Tongue (tissue), 3 donors: ENCODE measurements at places on chromosomes 6 and 20.

DNA sequence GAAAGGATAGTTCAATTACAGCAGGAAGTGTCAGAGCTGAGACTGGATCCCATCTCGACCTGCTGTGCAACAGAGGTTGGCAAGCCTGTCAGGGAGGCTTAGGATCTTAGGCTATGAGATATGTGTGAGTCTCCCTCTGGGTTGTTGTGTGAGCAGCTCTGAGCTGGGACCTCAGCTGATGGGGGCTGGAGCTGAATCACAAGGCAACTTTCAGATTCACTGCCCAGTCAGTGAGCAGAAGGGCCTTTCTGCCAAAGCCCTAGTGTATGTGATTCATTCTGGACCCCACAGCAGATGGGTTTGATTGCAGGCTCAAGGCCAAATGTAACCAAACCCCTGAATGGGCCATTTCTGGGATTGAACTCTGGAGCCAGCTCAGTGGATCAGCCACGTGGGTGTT is 4.5 kb downstream of the PI3 start:
- DNase-seq = no peak

DNA sequence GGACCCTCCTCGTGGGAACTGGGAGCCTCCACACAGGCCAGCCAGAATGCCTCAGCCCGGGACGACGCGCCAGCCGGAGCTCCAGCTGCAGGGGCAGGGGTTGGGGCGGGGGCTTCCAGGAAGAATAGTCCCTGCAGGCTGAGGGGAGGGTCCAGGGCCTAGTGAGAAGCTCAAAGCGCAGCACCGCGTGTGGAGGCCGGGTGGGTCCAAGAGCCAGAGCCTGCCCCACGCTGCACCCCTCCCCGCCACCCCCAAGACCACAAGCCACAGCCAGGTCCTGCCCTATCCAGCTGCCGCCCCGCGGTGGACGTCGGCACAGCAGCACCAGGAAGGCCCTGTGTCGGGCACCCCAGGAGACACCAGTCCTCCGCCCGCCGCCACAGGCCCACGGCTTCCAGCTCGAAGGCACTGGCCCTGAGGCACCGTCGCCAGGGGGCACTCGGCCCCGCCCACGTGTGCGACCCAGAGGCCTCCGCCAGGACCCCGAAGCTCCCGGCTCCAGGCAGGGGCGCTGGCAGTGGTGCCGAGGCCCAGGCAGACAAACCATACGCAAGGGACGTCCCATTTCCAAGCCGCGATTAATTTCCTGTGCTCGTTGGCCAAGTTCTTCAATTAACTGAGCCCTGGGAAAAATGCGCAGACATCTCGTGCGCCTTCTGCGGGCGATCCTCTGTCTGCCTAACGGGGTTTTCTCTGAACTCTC is 19.5 kb downstream of the KCNQ2 start:
- peak; percentile 29 for DNase-seq

GRCh38 chr6:72820906-72821305 is 199.0 kb downstream of the KCNQ5 start:
- DNase-seq = no peak

GRCh38 chr20:15831201-15831600 is 742.0 kb downstream of the KIF16B start:
- DNase-seq = no peak

GRCh38 chr6:136980070-136980469 is 58.0 kb downstream of the SLC35D3 start:
- no peak for DNase-seq

DNA sequence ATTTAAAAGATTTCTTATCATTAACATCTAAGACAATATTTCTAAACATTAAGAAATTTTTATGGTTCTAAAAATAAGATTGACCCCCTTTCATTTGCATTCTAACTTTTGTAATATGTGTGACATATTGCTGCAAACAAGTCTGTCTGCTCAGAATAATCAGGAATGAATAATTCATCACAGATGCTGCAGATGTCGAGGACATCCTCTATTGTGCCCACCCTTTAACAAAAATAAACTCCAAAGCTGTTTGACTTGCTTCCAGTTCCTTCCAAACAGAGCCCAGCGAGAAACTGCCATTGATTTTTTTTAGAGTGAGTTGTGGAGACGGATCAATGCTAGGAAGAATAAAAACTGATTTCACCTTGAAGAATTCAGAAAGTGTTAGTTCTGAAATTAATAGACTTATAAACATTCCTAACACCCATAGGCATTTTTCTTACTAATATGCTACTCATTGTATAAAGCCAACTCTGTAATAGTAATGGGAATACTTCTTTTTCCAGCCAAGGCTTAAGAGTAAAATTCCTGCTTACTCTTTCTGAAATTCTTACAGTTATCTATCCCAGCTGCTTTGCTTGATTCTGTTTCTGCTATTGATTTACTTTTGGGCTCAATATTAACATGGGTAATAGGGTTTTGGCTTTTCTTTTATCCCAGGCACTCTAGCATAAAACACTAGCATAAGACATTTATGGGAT is 244.8 kb upstream of the FAM83B start:
- DNase-seq = peak; percentile 15

DNA sequence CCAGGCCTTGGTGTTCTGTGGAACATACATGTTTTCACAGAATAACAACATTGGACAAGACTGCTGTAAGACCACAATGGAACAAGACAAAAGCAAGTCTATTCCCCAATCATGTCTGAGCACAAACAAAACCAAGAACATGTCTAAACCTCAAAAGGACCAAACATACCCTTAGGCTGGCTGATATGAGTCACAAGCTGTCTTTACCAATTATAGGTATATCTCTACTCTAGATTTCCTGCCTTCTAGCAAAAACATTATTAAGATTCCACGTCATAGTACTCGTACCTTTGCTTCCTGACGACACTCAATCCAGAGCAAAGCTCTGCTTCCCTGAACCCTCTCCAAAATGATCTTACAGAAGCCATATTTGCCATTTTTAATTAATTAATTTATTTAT is 15.4 kb upstream of the L3MBTL1 start:
- no peak for DNase-seq

- peak; percentile 35 for DNase-seq
Measured at GRCh38 chr6:139591075-139591865, 216.8 kb upstream of the CITED2 start.

- no peak for DNase-seq
Measured at GRCh38 chr6:111423055-111423633, 59.9 kb downstream of the REV3L start.

DNA sequence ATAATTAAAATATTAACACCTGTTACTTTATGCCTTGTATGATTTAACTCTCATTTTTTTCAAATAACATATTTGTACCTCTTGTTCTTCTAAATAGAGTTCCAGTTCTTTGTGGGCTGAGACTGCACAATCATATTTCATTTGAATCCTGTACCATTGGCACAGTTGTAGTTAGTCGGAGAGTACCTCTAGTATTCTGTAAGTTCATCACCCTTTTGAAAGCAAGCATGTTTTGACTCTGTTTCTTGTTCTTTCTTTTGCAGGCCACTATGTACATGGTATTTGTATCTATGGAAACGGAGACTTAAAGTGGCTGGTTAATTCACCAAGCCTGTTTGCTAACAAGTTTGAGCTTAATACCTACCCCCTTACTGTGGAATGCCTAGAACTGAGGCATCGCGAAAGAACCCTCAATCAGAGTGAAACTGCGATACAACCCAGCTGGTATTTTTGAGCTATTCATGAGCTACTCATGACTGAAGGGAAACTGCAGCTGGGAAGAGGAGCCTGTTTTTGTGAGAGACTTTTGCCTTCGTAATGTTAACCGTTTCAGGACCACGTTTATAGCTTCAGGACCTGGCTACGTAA is 68.2 kb downstream of the C6orf52 start:
- peak; percentile 55 for DNase-seq

DNA sequence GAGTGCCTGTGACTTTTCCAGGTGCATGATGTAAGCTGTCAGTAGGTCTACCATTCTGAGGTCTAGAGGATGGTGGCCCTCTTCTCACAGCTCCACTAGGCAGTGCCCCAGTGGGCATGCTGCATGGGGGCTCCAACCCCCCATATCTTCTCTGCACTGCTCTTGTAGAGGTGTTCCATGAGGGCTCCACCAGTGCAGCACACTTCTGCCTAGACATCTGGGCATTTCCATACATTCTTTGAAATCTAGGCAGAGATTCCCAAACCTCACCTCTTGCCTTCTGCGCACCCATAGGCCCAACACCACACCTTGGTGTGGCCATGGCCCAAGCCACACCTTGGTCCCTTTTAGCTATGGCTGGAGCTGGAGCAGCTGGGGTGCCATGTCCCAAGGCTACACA is 66.3 kb downstream of the VTA1 start:
- no peak for DNase-seq

DNA sequence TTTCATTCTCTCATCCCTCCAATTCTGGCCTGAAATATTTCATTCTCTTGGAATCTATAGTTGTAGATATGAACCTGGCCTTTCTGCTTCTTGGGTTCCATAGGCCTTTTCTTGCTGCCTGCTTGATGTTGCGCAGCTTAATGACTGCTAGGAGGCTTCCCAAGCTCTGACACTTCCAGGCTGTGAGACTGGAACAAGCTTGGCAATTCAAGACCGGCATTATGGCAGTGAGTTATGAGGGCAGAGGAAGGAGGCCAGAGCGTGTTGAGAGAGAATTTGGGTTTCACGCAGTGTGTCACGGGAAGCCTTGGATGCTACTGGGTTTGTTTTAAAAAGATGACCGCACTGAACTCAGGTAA is 948 bp upstream of the DNAJC5 start:
- DNase-seq = no peak

GRCh38 chr6:82877213-82878195 is 188.1 kb downstream of the UBE3D start:
- no peak for DNase-seq

DNA sequence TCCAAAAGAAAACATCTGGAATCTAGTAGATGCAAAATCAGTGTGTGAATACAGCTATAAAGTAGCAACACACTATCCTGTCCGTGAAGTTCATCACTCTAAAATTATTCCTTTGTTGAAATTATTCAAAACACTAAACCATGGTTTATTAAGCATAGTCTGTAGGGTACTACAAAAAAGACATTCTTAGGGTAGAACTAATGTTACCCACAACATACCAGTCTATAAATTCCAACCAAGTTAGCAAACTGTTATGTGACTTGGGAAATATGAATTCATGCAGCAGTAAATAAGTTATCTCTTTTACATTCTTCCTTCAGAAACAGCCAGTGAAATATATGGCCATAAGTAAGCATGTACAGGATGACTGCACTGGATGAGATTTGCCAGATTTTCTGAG is 580.3 kb upstream of the ADGRB3 start:
- DNase-seq = peak; percentile 14

GRCh38 chr6:32883789-32884188 is 29.8 kb downstream of the PSMB9 start:
- DNase-seq = no peak

DNA sequence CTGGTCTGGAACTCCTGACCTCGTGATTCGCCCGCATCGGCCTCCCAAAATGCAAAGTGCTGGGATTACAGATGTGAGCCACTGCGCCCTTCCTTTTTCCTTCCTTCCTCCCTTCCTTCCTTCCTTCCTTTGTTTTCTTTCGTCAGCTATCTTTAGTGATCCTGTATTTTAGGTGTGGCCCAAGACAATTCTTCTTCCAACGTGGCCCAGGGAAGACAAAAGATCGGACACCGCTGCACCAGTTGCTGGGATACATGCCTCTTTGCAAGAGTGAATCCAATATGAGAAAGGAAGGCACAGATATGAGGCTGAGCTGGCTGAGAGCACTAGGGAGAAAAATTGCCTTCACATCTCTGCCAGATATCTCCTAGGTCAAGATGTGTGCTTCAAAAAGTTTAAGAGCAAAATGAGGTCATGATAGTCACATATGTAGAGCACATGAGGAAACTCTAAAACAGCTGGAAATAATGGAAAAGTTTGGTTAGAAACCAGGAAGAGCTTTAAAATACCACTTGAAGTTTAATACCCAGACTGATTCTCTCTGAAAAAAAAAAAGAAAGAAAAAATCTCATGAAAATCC is 41.8 kb downstream of the OR2B2 start:
- no peak for DNase-seq

DNA sequence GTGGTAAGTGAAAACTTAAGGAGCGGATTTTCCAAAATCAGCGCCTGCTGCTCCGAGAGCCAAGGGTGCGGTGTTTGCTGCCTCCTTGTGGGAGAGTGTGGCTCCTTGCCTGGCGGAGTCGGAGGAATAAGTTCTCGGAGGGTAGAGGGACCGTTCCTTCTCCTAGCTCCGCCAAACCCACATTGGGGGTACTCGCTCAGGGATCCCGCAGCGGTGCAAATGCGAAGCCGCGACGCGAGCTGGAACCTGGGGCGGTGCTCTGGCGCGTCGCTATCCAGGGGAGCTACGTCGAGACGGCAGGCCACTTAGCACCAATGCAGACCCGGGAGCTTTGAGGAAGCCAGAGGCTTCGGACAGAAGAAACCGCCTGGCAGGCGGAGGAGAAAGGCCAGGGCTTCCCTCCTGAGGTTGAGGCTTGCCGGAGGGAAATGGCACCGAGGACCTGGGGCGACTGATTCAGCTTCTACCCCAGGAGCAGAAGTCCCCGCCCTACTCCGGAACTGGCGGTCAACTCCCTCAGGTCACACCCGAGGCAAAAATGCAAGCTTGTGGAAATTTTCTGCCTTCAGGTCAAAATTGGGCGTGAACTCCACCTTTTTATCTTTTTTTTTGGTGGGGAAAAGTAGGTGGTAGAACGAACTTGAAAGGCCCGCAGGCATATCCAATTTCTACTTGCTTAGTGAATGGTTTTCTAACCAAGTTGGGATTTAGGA is 5.7 kb upstream of the DDX43 start:
- DNase-seq = peak; percentile 67

DNA sequence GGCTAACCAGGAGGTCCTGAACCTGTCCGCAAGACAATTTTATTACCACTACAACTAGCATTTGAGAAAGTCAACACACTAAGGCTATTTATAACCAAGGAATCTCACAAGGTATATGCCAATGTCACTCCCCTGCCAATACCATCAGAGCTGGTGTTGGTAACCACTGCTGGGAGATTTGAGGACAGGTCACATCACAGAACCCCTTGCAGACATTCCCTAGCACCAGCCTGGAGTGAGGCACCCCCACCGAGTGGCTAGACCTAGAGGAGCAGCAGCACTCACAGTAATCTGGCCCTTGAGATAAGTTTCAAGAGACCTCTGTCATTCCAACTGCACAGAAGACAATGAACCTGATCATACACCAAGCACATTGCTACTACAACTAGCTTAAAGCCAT is 483.2 kb downstream of the MMUT start:
- no peak for DNase-seq

DNA sequence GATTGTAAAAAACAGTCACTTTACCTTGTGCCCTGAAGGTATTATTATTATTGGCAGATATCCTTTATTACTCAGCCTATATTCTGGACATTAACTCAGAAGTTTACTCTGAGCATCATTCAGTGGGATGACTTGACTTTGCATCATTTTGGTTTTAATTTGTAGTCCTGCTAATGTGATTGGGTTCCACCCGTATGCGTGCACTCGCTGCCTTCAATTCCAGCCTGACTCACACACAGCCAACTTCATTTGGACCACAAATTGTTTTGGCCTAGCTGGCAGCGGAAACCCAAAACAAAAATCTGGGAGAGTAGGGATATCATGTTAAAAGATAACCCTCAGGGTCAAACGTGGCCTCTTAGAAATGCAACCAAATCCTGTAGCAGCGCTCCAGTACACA is 704.4 kb upstream of the SLC35B3 start:
- no peak for DNase-seq
